ENCODE measurements at places on chromosomes 12 and 14.

DNA sequence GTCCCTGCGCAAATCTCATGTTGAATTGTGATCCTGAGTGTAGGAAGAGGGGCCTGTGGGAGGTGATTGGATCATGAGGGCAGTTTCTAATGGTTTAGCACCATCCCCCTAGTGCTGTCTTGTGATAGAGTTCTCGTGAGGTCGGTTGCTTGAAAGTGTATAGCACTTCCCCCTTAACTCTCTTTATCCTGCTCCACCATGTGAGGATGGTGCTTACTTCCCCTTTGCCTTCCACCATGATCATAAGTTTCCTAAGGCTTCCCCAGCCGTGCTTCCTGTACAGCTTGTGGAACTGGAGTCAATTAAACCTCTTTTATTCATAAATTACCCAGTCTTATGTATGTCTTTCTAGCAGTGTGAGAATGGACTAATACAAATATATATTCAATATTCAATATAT, 303.7 kb upstream of the SEL1L start:
- DNase-seq, result no peak

DNA sequence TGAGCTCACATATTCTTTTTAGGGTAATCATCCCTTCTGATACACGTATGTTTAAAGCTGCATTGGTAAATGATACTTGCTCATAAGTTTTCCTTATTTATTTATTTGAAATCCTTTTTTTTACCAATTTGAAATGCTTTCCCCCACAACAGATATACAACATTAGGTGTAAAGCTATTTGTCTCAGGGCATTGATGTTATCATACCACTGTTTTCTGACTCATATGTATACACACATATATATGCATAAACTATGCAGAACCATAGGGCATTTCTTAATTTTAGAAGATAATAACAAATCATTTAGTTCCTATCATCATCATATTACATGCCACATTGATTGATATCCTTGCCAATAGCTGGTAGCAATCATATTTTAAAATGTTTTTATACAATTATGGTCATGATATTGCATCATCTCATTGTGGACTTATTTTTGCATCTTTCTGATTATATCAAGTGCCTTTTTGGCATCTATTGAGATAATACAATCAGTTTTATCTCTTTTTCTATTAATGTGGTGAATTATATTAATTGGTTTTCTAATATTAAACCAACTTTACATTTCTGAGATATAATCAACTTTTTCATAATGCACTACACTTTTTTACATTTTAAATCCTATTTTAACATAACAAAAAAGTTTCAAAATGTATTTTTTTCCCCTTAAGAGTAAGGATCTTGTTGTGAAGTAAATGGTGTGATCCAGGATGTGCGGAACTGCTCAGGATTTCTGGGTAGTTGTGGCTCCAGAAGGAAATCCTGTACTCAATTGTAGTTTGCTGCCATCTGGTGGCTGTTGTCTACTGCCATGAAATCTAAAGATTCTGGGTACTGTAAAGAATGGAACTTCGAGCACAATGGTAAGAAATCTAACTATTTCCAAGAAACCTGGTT, 16.7 kb downstream of the OR9K2 start:
- DNase-seq, result peak; percentile 28

GRCh38 chr14:100867631-100868315, 35.7 kb downstream of the RTL1 start:
- DNase-seq, result no peak

DNA sequence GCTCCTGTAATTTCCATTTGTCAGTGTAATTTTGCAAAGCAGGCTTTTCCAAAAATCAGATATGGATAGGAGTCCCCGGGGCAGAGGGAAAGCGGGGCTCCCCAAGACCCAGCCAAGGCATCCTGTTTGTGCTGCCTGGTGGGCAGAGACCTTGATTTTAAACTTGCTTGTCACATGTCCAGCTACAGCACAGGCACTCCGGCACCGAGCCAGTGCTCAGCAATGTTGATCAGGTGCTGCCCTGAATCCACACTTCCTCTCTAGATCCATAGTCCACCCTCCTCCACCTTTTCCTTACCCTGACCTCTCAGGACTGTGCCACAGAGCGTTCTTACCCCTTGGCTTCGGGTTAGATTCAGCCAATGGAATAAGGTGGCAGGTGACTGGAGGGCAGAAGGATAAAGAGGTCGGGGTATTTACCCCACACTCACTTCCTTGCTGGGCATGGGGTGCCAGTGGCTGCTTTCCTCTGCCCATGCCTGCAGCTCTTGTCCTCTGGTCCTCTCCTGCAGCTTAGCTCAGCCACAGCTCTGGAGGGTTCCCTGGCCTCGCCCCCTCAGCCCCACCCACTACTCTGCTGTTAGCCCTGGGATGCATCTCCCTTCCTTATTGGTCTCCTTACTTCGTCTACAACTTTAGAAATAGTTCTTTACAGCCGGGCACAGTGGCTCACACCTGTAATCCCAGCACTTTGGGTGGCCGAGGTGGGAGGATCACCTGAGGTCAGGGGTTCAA, 80.1 kb downstream of the IRF2BPL start:
- no peak for DNase-seq

- no peak for DNase-seq
These were observed 58.4 kb upstream of the TBX3 start for GRCh38 chr12:114742363-114742762.

GRCh38 chr12:55901881-55902490, 25.7 kb downstream of the PYM1 start:
- no peak for DNase-seq

GRCh38 chr12:69620921-69621320, 10.2 kb upstream of the LRRC10 start:
- no peak for DNase-seq

GRCh38 chr12:110165540-110166159, 41.5 kb downstream of the IFT81 start:
- DNase-seq, result no peak

DNA sequence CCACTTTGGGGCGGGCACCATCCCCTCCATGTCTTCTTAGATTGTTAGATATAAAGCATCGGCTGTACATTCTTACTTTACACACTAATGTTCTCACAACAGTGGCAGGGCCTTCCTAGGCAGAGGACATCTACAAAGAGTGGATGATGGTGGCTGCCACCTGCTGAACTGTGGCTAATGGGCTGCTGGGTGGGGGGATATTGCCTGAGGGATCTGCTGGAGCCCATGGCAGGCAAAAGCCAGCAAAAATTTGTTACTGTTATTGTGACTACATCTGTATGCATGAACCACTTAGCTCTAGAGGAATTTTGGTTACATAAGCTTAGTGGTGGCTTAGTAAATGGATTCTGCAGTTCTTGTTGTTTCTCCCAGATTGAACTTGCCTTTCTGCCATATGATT, 52.6 kb downstream of the DIP2B start:
- DNase-seq, result no peak

DNA sequence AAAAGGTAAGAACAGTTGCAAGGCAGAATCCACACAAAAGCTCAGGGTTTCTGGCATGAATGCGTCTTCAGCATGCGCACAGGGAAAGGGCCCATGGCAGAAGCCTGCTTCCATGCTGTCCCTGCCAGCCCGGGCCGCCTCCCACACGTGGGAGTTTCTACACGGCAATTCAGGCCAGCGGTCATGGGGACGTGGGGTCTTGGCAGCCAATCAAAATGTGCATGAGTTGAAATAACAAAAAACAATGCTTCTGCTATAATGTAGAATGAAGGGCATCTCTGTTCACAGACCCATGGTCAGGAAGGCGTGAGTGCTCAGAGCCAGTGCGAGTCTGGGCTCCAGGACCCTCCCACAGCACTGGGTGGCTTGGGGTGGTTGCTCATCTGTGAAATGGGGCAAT, 28.6 kb downstream of the AMN start:
- DNase-seq, result no peak

GRCh38 chr12:105805730-105806399, 332.9 kb downstream of the NUAK1 start:
- no peak for DNase-seq

DNA sequence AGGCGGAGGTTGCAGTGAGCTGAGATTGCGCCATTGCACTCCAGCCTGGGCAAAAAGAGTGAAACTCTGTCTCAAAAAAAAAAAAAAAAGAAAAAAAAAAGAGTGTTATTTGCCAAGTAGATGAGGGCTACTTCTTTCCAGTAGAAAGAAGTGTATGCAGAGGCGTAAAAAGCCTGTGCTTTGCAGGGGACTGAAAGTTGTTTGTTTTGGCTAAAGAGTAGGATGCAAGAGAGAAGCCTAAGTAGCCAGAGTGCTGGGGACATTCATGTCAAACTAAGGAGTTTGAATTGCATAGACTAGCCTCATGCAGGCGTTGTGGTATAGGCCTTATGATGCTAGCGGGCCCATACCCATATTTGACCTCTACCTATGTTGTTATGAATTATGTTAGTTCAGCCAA, 9.5 kb downstream of the HSD17B6 start:
- DNase-seq, result no peak

DNA sequence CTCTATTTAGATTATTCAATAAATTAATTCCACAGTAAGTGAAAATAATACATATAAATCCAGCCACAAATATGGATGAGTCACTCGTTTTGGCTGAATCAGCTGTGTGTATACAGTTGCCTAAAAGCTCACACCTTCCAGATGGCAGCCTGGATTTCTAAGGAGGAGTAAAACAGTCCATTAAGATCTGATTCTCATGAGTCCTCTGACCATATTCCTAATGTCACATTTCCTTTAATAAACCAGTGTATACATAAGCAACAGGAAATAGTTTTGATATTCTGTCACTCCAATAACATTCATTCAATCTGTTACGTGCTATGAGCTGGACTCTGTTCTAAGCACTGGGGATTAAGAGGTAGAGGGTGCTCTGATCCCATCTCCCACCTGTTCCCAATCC, 21.8 kb downstream of the MDM1 start:
- no peak for DNase-seq

DNA sequence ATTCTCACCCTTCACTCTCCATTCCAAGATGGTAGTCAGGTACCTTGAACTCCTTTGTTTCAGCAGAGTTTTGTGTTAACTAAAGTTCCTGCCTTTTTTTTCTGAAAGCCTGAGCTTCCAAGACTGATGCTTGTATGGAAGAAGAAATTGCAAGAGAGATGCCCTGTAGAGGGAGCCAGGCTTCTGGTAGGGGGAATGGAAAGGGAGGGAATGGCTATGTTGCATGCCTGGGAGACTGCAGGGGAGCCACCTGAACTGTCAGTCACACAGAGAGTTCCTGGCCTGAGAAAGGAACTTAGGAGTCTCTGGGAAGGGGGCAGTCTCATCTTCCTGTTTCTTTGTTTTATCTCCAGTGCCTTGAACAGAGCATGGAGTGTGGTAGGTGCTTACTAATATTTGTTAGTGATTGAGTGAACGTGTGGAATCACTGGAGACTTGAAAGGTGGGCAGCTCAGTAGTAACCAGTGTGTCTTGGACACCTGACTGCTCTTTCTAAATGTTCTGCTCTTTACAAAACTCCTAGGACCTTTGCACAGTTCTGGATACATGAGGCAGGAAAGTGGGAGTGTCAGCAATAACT, 132.2 kb downstream of the ANO4 start:
- no peak for DNase-seq

DNA sequence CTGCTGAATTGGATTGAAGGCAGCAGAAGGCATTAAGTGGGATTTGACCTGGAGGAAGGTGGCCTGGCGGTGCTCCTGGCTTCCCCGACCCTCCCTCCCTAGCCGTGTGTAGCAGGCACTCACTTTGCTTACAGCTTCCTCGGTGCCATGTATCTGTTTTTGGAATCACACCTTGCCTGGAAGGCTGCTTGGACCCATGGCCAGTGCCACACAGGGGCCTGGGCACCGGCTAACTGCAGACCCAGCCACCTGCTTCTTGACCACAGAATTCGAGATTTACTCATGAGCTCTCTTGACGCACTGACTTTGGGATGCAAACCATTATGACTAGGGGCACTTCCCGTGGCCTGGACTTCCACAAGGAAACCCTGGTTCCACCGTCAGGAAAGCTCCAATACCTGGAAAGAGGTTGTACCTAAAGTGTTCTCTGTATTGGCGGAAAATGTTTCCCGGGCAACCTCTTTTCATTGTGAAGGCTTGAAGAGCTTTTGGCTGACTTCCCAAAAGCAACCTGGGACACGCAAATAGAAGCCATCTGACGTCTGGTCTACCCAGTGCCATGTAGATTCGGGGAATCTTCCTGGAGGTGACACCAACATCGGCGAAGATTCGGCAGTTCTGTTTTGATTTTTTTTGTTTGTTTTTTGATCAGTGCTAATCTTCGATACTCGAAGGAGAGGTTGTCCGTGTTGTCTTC, 125.6 kb upstream of the RTL1 start:
- no peak for DNase-seq

GRCh38 chr12:123075087-123075645, 75.7 kb downstream of the PITPNM2 start:
- no peak for DNase-seq

DNA sequence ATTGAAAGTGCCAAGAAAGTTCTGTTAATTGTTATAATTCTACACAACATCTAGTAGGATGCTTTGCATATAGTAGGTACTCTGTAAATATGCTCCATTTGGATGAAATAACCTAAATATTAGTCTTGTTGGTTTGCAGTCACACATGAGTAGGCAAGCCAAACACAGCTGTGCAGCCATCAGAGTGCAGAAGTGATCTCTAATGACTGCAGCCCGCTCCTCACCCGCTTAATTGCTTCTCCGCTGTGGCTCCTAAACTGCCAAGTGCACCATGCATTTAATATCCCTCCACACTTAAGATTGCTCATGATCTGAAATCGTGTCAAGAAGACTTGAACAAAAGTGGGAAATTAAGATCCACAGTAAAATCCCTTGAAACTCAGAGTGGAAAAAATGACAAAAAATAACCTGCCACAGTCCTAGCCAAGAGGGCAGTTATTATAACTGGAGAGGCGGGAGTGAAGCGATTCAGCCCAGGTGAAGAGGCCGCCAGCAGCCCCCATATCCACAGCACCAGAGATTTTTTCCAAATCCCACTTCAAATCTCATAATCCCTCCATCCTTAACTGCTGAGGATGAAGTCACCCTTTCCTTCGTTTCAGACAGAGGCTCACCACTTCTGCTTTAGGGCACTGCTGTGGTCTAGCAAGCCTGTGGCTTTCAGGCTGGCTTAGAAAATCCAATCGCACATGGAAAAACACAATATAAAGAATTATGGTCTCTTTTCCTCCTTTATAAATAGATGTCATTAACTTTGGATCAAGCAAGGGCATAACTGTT, 69.5 kb downstream of the TMEM30B start:
- no peak for DNase-seq

GRCh38 chr14:101687756-101688546, 73.6 kb upstream of the PPP2R5C start:
- DNase-seq, result no peak

DNA sequence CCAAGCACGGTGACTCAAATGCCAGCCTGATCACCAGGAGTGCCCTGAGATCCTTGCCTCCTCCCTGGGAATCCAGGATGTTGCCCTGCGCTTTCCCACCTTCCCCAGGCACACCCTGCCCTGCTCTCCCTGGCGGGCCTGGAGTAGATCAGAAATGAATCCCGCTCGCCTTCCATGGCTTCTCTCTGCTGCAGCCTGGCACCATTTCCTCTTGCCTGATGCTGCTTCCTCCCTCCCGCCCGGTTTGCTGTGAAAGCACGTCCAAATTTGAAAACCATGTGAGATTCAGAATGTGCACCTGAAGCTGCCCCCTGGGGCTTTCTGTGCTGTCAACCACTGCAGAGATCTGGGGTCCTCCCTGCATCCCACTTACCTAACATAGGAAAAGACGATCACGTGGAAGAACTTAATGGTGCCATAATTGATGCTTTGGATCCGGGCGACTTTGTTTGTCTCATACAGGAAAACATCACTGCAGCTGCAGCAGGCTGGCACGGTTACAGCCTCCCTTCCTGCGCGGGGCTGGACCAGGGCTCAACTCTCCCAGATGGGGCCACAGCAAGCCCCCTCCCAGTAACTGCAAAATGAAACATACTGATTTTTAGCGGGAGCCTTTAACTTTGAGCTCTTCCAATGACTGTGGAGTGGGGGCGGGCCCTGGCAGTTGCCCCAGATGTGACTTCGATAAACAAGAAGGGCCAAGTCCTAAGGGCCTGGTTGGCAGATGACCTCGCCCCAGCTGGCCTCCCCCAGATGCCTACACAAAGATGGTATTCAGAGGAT, 24.9 kb upstream of the C12orf76 start:
- DNase-seq, result peak; percentile 17
